Activated CD4-positive, alpha-beta T cell treated with anti-CD3 and anti-CD28 coated beads, Interleukin-2, amount 50 U/mL, for 48 hours (primary cell): ENCODE measurements at places on chromosomes 7 and 10.

DNA sequence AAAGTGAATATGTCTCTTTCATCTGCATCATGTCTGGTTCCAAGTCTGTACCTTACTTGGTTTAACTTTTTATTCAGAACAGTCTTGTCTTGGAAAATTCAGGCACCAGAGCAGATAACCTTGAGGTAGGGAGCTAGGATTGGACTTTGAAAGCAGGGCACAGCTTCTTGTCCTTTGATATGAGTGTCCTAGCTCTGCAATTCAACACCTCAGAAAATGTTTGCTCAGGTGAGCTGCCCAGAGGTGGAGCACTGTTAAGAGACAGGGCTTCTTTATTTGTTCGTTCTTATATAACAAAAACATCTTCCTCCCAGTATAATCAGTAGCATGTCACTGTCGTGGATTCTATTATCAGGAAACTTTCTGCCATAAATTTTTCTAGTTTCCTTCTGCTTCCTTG is 118.3 kb downstream of the LRRC4 start:
- DNase-seq = no peak

DNA sequence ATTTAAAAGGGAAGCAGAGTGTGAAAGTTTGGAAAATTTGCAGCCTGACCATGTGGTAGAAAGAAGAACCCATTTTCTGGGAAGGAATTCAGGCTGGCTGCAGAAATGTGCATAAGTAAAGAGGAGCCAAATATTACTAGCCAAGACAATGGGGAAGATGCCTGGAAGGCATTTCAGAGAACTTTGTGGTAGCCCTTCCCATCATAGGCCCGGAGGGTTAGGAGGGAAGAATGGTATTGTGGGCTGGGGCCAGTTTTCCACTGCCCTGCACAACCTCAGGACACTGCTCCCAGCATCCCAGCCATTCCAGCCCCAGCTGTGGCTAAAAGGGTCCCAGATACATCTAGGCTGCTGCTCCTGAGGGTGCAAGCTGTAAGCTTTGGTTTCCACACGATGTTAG is 278.5 kb upstream of the BMPER start:
- no peak for DNase-seq

DNA sequence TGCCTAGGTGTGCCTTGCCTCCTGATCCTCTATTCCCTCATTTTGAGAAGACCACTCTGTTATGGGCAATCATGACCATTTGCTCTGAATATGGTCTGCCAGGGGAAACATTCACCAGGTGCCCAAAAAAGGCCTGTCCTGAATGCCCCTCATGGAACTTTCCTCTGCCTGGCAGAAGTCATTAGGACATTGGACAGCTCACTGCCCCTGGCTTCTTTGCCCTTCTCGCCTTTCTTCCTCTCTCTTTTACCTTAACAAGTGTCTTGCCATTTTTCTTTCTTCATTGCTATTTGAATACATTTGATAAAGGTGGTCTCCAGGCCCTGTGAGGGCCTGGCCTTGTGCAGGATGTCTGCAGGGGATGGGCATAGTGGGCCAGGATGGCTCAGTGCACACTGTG is 20.3 kb downstream of the MBL2 start:
- no peak for DNase-seq

GRCh38 chr10:112365451-112365850 is 8.5 kb upstream of the ACSL5 start:
- DNase-seq = no peak

DNA sequence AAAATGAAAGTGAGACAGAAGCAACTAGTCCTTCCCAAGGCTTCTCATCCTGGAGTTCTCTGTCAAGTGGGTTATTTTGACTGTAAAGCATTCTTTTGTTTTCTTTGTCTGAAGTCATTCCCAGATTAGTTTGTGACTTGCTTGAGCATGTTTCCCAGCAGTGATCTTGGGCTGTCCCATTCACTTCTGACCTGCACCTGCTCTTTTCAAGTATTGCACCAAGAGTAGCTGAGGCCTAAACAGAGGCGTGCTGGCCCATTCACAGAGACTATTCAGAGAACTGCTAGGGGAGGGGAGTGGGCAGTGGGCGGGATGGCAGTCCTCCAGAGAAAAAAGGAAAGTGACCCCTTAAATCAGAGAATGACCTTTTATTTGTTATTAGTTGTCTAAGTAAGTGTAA is 61.3 kb downstream of the CACNA2D1 start:
- DNase-seq = no peak

- DNase-seq = no peak
These were observed 36.8 kb downstream of the LMOD2 start for GRCh38 chr7:123692471-123692877.

DNA sequence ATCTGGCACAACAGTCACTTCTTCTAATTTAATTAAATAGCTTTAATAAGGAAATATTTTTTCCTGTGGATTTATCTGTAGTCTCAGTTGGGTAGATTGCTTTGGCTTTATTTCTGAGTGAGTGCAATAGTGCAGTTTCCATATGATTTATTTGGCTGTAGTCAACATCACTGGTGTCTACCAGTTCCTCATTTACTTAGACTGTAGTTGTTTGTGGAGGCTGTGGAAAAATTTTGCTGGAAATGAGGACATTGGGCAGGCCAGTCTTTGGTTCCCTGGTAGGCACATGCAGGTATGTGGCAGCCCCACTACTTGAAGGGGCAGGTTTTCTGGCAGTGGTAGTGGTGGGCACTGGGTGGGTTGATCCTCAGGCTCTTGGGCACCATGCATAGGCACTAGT is 15.5 kb downstream of the TAS2R40 start:
- DNase-seq = no peak

DNA sequence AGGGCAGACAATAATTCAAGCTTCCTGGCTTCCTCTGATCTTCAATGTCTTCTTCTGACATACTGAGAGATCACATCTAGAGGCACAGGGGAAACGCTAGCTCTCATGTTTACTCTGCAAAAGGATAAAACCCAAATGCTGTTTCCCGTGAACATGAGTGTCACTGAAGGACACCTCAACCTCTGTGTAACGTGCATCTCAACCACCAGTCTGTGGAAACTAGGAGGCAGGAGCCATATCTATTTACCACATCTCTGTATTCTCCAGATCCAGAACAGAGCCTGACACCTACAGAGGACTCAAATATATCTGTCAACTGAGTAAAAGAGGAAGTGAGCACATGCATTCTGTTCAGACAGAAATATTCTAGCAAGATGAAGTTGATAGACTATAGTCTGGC is 140.3 kb upstream of the TARP start:
- DNase-seq = no peak

DNA sequence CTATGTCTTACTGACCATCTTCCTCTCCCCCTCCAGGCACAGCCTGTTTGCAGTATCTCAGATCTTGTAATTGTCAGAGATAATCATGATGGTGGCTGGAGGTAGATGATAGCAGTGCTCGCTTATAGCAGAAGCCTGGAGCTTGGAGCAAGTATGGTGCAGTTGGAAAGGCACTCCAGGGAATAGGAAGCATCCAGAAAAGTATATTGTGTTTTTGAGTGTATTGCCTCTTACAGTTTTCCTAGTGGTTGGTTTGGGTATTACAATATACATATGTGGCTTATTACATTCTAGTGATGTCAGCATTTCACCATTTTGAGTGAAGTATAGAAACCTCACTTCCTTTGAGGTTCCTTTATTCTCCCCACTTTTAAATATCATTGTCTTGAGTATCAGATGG is 101.5 kb downstream of the STK31 start:
- DNase-seq = no peak

- no peak for DNase-seq
These were observed 5.1 kb upstream of the BAZ1B start for GRCh38 chr7:73526896-73527821.

DNA sequence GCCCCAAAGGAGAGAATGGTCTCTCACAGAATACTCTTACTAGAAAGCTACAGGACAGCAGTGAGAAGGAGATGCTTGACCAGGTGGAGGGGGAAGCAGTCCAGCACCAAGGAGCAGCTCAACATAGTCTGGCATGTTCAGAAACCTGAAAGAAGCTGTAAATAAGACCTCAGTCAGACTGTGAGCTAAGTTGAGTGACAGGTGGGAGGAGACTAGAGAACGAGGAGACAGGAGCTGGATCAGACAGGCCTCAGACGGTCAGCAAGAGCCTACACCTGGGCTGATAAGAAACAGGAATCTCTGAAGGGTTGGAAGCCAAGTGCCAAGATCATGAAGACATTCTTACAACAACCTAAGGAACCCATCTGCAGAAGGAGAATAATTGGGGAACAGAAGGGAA is 54.5 kb downstream of the ELMO1 start:
- DNase-seq = no peak

DNA sequence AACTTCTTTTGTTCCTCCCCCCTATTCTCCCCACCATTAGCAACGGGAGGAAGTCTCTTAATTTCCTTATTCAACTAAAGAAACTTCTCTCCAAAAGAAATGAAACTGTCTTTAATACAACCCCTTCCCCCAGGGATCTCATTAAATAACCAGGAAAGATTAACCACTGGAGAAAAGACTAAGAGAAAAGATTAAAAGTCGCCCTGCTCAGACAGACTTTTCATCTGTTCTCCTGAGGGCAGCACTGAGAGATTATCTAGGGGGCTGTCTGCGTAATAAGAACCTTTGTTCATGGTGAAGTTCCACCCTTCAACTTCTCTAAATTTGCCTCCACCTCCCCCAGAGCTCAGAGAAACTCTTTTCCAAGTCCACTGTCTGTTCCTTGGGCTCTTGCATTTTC is 105.5 kb downstream of the HGF start:
- no peak for DNase-seq

GRCh38 chr7:24786941-24787340 is 29.7 kb upstream of the GSDME start:
- peak; percentile 10 for DNase-seq

GRCh38 chr10:108852211-108852610 is 1071.1 kb downstream of the XPNPEP1 start:
- DNase-seq = no peak

DNA sequence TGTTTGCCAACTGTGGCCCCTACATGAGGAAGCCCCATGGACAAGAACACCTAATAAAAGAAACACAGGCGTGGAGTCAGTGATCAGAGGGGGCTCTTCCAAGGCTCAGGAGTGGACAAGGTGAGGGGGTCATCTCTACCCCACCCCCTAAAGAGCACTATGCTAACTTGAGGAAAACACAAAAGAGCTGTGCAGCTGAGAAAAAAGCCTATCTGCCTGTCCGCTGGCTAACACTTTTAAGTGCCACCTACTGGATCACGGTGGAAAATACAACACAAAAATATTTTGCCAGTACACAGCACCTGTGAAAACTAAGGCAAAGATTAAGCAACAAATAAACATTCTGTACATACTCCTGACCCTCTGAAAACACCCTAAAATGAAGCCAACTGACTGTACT is 53.1 kb upstream of the COBL start:
- DNase-seq = no peak

GRCh38 chr7:146115548-146115850 is 1.1 kb upstream of the CNTNAP2 start:
- DNase-seq = no peak

DNA sequence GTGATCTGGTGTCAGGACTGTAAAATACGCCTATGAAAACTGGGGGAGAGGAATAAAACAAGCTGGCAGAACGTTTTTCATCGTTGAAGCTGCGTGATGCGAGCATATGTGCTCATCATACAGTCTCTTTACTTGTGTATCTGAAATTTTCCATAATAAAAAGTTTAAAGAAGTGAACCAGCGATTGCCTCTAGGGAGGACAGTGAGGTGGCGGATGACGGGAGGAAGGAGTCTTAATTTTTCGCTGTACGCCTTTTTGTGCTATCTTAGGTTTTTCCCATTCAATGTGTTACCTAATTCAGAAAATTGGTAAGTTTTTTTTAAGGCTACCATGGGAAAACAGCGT is 891 bp upstream of the WAPL start:
- DNase-seq = no peak

- DNase-seq = no peak
These were observed 42.2 kb upstream of the BHLHA15 start for GRCh38 chr7:98168904-98169621.

- DNase-seq = peak; percentile 33
These were observed 39.4 kb upstream of the GDF10 start for GRCh38 chr10:47260505-47261111.

- DNase-seq = no peak
These were observed 590.8 kb downstream of the AUTS2 start for GRCh38 chr7:70188901-70189650.

GRCh38 chr7:130144312-130145171 is 60.7 kb downstream of the TMEM209 start:
- DNase-seq = no peak

DNA sequence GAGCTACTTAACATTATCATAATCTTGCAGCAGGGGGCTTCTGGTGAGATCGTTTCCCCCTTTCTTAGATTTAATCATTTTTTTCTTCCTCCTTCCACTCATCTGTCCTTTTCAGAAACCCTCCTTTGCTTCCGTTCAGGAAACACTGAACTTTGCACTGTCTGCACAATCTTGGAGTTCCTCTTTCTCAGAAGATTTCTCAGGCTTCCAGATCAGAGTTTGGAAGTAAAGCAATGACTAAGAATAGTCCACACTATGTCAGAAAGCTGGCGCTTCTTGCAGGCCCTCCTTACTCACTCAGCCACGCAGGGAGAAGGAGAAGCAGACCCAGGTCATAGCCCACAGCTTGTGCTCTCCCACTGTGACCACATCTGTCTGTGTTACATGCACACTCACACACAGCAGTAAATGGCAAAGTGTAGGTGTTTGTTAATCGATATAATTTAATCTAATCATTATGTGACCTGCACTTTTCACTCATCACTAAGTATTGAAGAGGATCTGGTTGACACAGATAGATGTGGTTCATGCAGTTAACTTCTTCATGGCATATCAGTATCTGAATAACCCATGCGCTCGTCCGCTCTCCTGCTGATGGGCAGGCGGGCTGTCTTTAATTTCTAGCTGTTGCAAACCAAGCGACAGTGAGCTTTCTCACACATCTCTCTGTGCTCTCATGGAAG is 30.2 kb downstream of the ALOX5 start:
- no peak for DNase-seq

GRCh38 chr7:132076301-132077035 is 499.8 kb downstream of the PLXNA4 start:
- DNase-seq = no peak

DNA sequence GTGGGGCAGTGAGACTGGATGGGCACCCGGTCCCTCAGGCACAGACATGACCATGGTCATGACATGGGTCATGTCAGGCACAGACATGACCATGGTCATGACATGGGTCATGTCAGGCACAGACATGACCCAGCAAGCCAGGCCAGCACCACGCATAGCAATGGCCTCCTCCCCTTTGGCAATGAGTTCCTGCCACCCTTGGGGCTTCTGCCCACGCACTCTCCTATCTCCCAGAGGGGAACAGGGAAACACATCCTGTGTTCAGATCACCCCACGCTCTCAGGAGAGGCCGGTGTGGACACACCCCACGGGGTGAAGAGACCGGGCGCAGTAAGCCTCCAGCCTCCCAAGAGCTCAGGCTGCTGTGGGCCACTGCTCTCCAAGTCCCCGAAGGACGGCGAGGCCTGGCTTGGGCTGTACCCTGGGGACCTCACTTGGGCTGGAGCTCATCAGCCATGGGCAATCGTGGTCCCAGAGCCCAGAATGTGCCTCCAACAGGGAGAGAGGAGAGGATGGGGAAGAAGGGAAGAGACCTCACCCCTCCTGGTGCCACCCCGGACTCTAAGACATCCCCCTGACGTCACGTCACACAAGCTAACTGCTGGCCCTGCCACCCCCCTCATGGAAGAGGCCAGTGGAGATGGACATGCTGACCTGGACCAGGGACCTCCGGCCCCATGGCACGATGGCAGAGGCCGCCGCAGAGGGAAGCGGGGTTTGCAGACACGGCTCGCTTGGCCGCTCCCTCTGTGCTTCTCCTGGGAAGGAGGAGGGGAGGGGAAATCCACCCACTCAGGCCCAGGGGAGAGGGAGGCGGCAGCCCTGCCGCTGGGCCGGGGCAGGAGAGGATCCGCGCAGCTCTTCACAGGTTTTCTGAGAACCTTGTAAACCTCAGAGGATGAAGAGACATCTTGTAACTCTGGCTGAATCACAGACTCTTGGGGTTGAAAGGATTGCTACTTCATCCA is 269.6 kb downstream of the ELFN1 start:
- DNase-seq = peak; percentile 22
